Stimulated activated CD4-positive, alpha-beta T cell treated with anti-CD3 and anti-CD28 coated beads, Interleukin-12 subunit alpha, Interleukin-12 subunit beta, amount 100 ng/mL, for 48 hours (primary cell): ENCODE measurements at places on chromosomes 4 and X.

- no peak for DNase-seq
Measured at GRCh38 chr4:158588777-158589176, 67.1 kb downstream of the RXFP1 start.

GRCh38 chr4:141884070-141884469 is 247.7 kb downstream of the IL15 start:
- no peak for DNase-seq

GRCh38 chr4:155591738-155592143 is 74.9 kb upstream of the GUCY1A1 start:
- DNase-seq, result no peak

- DNase-seq, result no peak
Measured at GRCh38 chr4:48796927-48797679, 17.0 kb upstream of the FRYL start.

- no peak for DNase-seq
Measured at GRCh38 chr4:82429728-82430192, 502 bp downstream of the HNRNPDL start.

DNA sequence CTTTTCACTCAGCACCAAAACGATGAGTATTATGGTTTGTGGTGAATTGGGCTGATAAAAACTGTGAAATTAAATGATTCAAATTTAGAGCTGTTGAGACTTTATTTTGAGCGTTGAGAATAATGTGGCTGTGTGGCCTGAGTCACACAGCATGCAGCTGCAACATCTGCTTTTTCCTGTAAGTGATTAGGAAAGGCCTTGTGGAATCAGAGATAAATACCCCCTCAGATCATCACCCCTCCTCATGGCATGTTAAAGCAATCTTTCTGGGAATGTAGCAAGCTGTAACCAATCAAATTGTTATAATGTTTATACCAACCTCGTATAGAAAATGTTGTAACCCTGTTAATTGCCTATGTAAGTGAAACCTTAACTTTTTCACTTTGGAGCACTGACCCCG is 90.0 kb upstream of the GRPR start:
- no peak for DNase-seq
